Right lung (tissue), 10 donors: ENCODE measurements at places on chromosomes 5 and 9. TPM values are rescaled to one million over a fixed set of nuclear protein-coding genes. Genes with fewer than 3 reads are reported as not detected.

The TMEM267 gene
- polyA plus RNA-seq, result 12.1 TPM

The OTP gene
- not detected for polyA plus RNA-seq

The ADAMTS6 gene
- polyA plus RNA-seq, result 7.3 TPM

The HARS2 gene
- 52.4 TPM for polyA plus RNA-seq

The PDZD2 gene
- polyA plus RNA-seq, result 16.5 TPM

The SLC34A1 gene
- not detected for polyA plus RNA-seq
